ENCODE measurements at places on chromosomes 6 and 20.

DNA sequence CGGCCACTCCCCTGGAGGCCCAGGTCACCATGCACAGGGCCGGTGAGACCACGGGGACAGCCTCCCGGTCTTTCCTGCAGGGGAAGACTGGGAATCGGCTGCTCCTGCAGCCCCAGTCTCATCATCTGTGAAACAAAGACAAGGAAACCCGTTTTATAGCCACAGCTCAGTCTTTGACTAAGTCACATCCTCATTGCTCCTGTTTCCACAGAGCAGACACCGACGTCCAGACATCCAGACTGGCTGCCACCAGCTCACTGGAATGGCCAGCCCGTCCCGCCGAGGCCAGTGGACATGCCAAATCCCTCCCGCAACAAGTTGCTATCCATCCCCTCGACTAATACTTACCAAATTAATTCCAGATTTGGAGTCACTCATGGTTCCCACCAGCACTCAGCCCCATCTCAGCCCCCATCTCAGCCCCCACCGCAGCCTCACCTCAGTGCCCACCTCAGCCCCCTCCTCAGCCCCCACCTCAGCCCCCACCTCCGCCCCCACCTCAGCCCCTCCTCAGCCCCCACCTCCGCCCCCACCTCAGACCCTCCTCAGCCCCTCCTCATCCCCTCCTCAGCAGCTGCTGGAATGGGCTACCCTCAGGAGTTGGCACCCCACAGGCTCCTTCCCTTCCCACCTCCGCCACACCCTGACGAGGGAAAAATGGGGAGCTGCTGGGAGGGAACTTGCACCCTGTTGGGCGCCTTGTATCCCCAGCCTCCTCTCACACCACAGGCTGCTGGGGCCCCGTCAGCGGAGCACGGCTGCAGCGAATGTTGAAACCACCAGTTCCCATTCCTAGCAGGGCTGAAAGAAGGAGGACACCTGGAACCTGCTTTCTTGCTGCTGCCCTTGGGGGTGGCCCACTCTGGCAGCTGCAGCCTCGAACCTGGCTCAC is 48.7 kb downstream of the YTHDF1 start:
- DNase-seq = peak; percentile 62
- H3K27me3 ChIP-seq = no peaks in the 10 kb centered on the region
- no peaks in the 10 kb centered on the region for H3K4me1 ChIP-seq
- no peak overlapping the region for H3K27ac ChIP-seq

GRCh38 chr6:122116119-122116834 is 283.2 kb upstream of the HSF2 start:
- DNase-seq = no peak
- no peak overlapping the region for H3K27ac ChIP-seq
- H3K4me3 ChIP-seq = no peak overlapping the region
- H3K27me3 ChIP-seq = no peaks in the 10 kb centered on the region
- no peaks in the 10 kb centered on the region for H3K36me3 ChIP-seq

GRCh38 chr6:158854214-158855101 is 35.3 kb upstream of the EZR start:
- DNase-seq = peak; percentile 72
- no peaks in the 10 kb centered on the region for H3K27me3 ChIP-seq
- H3K4me3 ChIP-seq = peak overlapping the region; percentile 23
- H3K36me3 ChIP-seq = no peaks in the 10 kb centered on the region
- peaks cover 40% of the 10 kb centered on the region for H3K4me1 ChIP-seq

- H3K36me3 ChIP-seq = no peaks in the 10 kb centered on the region
- H3K27me3 ChIP-seq = no peaks in the 10 kb centered on the region
- H3K27ac ChIP-seq = no peak overlapping the region
- DNase-seq = no peak
- H3K4me3 ChIP-seq = no peak overlapping the region
- peaks cover 21% of the 10 kb centered on the region for H3K4me1 ChIP-seq
Measured at GRCh38 chr20:63946986-63947637, 9.1 kb downstream of the UCKL1 start.

GRCh38 chr6:31510007-31510406 is 12.1 kb downstream of the MICB start:
- no peaks in the 10 kb centered on the region for H3K36me3 ChIP-seq
- H3K27ac ChIP-seq = no peak overlapping the region
- DNase-seq = no peak
- no peak overlapping the region for H3K4me3 ChIP-seq
- no peaks in the 10 kb centered on the region for H3K27me3 ChIP-seq

- no peak overlapping the region for H3K27ac ChIP-seq
- H3K4me1 ChIP-seq = no peaks in the 10 kb centered on the region
- no peak for DNase-seq
- peaks cover 28% of the 10 kb centered on the region for H3K27me3 ChIP-seq
Measured at GRCh38 chr6:139402876-139403386, 28.5 kb upstream of the CITED2 start.
